ENCODE measurements at places on chromosomes 2 and 18.

GRCh38 chr2:141493936-141494335 lies 636.9 kb downstream of the LRP1B start:
- DNase-seq = no peak

DNA sequence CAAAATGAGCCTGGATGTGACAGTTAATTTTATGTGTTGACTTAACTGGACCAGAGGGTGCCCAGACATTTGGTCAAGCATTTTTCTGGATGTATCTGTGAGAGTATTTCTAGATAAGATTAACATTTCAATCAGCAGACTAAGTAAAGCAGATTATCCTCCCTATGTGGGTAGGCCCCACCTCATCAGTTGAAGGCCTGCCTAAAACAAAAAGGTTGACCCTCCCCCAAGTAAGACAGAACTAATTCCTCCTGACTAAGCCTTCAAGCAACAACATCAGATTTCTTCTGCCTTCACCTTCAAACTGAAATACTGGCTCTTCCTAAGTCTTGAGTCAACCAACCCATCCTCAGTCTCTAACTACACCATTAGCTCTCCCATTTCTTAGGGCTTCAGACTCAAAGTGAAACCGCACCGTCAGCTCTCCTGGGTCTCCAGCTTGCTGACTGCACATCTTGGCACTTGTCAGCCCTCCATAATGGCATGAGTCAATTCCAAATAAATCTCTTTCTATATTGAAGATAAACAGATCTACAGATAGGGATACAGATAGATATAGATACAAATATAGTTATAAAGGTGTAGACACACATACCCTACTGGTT lies 47.9 kb downstream of the MEMO1 start:
- DNase-seq = no peak

DNA sequence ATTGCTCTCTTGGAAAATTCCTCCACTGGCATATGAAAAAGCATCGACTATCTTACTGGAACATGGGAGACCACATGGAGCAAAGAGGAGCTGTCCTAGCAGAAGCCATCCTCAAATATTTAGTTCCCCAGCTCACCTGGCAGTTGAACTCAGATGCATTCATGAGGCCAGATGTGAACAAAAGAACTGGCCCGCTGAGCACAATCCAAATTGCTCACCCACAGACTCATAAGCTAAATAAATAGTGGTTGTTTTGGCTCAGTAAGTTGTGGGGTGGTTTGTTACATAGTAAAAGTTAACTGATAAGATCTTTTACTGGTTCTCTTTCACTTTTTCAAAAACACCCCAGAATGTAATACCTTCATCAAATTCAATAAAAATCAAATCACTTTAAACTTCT lies 108.6 kb upstream of the CWC22 start:
- no peak for DNase-seq

GRCh38 chr2:108925286-108925685 lies 63.7 kb downstream of the EDAR start:
- DNase-seq = no peak

DNA sequence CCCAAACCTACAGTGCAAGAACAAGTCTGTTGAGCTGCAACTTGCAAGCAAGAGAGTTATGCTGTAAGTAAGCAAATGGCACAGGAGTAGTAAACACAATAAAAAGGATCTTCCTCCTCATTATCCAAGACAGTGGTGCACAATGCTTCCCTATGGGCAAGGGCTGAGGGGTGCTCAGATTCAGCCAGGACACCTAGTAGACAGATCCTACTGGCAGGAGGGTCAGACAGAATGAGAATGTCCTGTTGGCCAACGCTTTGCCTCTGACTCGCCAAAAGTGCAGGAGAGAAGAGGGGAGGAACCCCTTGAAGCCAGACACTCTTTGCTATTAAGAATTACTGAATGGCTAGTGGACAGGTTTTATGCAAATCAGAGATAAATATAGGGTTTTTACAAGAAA lies 280.4 kb upstream of the SESTD1 start:
- no peak for DNase-seq

GRCh38 chr2:12862541-12862940 lies 145.8 kb downstream of the TRIB2 start:
- DNase-seq = no peak

DNA sequence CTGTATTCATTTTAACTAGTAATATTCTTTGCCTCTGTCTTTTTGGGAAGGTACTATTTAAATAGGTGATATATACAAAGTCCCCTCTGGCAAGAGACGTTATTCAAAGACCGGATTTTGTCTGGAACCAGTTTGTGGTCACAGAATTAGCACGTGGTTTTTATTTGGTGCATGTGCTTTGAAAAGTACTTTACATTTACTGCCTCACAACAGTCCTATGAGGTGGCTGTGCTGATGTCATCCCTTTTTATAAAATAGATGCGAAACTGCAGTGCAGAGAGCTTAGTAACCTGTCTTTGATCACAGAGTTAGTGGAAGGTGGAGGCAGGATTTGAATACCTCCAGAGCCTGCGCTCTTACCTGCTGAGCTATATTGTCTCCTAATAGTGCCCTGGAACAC lies 4.0 kb downstream of the LPIN1 start:
- no peak for DNase-seq

DNA sequence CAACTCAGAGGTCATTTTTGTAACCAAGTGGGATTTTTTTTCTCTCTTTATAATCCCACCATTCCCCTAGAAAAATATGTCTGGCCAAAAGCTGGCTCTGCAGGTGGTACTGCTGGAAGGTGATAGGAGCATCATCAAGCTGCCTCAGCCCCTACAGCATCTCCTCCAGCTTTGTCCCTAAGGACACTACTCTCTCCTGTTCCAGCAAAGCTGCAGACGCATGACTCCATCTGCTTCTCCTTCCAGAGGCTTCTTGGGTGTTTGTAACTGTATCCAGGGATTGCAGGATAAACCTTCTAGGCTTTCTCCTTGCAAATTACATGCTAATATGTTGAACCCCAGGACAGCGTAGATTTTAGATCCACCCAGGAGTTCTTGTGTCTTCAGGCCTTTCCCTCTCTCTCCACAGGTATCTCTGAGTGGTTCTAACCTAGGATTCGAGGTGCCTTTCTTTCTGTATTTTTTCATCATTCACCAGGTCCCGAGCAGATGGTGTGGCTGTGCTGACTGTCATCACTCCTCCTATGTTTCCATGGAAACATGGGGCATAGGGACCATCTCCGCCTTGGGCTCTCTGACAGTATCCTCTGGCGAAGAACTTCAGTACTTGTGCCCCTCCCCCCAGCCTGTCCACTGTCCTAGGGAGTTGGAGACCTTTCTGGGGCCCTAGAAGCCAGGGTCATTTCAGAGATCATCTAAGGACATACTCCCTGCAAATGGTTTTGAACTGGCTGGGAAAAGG lies 34.3 kb downstream of the AFF3 start:
- DNase-seq = no peak

DNA sequence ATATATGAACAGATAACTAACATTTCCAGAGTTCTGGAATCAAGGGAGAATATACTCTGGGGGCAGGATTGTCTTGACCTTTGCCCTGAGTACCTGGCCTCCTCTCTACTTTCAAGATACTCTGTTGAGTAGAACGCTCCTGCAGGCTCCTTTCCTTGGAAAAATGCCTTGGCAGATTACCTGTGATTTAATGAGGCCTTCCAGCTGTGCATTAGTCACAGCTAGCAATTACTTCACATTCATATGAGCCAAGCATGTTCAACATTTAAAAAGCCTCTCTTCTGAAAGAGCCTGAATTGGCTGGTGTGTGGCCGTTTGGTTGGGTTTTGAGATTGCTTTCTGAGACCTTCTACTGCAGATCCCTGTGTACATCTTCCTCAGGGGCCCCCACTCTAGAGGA lies 142.2 kb downstream of the PLCL1 start:
- DNase-seq = no peak

DNA sequence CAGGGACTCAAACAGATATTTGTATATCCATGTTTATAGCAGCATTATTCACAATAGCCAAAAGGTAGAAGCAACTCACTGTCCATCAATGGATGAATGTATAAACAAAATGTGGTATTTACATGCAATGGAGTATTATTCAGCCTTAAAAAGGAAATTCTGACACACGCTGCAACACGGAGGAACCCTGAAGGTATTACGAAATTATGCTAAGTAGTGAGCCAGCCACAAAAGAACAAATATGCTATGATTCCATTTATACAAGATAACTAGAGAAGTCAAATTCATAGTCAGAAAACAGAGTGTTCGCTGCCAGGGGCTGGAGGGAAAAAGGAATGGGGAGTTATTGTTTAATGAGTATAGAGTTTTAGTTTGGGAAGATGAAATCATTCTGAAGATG lies 61.0 kb upstream of the CDKL4 start:
- DNase-seq = no peak

DNA sequence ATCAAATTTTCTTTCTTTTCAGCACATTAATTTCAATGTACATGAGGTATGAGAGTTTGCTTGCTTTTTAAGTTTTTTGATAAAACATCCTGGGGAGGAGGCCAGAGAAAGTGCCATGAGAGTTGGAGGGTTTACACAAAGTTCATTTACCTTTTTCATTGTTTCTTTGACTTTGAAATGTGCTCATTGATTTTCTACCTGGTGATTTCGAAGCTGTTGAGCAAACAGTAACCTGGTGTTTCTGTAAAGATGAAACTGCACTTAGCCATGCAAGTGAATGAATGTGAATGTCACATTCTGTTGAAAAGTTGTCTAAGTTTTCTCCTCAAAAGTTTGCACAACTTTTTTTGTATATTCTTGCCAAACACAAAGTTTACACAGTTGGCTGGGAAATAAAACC lies 797.0 kb downstream of the METTL4 start:
- no peak for DNase-seq

GRCh38 chr18:36724169-36724568 lies 104.6 kb downstream of the TPGS2 start:
- no peak for DNase-seq

DNA sequence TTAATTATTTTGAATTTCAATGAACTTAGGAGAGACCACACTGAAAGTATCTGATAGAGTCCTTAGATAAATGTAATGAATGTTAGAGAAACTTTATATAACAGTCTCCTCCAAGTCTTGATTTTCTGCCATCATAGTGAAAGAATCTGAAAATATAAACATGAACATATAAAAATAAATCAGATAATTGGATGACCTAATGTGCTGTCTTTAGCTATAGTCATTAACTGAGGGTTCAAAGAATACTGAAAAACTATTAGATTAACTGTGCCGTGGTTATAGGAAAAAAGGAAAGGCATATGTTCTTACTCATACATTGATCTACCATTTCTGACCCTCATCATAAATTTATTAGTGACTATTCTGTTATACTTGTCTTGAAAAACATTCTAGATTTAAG lies 47.0 kb upstream of the SPAG16 start:
- no peak for DNase-seq

DNA sequence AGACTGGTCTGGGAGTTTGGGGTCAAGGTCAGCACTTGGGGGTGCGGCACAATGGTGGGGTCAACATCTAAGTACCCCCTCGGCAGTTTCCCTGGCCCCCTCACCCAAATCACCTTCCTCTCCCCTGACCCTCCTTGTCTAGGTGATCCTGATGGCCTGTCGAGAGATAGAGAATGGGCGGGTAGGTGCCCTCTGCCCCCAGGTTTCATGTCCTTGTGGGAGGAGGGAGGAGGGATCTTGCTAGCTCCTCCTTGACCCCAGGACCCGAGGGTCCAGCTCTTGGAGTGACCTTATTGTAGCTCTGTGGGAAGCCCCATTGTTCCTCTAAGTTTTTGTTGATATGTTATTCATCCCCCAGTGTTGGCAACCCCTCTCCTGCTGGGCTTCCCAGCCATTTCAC lies 3.6 kb downstream of the PTPN18 start:
- no peak for DNase-seq

GRCh38 chr2:168145011-168145410 lies 102.4 kb downstream of the STK39 start:
- DNase-seq = no peak

- DNase-seq = no peak
These were observed 186.1 kb upstream of the RAB12 start for GRCh38 chr18:8423051-8423557.

GRCh38 chr18:12474876-12475275 lies 67.1 kb downstream of the PRELID3A start:
- DNase-seq = no peak

DNA sequence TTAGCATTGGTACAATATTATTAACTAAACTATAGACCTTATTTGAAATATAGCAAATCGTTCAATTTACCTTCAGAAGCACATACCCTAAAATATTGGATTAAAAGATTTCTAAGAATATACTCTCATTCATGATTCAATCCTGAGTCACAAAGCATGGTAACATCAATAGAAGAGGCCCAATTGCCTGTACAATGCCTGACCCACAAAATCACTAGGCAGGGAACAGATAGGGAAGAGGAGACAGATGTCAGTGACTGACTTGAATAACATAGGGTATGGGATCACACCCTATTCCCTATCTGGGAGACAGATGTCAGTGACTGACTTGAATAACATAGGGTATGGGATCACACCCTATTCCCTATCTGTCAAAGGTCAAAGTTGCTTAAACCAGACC lies 611.6 kb upstream of the VRK2 start:
- no peak for DNase-seq

GRCh38 chr2:162929571-162929970 lies 91.0 kb upstream of the KCNH7 start:
- no peak for DNase-seq

- no peak for DNase-seq
These were observed 158.0 kb downstream of the CELF4 start for GRCh38 chr18:37407571-37407970.

- DNase-seq = no peak
These were observed 56.8 kb downstream of the DPP4 start for GRCh38 chr2:162017233-162017632.

DNA sequence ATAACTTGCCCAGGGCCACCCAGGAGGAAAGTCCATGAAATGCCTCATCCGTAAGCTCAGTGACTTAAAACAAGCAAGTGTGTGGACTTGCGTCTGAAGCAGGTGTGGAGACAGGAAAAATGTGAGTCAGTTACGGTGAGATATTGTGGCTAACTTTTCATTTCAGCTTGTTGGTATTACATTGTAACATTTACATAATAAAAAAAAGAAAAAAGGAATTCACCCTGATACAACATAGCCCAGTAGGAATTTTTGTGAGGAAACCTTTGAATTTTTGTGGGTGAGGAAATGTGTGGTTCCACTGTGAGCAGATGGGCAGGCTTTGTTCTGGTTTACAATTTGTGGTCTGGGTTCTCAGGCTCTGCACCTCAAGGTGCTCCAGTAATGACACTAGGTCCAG lies 33.7 kb upstream of the LYPD6B start:
- DNase-seq = no peak

DNA sequence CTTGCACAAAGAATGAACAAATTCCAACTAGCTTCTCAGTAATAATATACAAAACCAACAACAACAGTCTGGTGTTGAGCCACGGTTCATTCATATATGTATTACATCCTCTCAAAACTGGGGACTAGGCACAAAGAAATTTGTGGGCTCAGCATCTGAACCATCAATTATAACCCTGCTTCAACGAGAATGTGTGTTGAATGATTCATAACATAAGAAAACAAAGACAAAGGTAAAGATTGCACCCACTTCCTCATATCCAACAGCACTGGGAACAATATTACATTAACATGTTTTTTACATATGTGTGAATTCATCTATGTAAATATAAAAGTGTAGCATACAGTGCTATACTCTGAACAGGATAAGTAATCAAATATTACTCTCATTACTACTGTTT lies 144.8 kb downstream of the CDH2 start:
- DNase-seq = no peak

- DNase-seq = no peak
These were observed 10.6 kb downstream of the SCN3A start for GRCh38 chr2:165193178-165193777.

- DNase-seq = no peak
These were observed 18.0 kb downstream of the SUCLG1 start for GRCh38 chr2:84441036-84441435.
